Stimulated activated effector memory CD8-positive, alpha-beta T cell treated with anti-CD3 and anti-CD28 coated beads, Interleukin-12 subunit alpha, Interleukin-12 subunit beta, amount 100 ng/mL, for 72 hours (primary cell): ENCODE measurements at places on chromosomes 7 and 10.

DNA sequence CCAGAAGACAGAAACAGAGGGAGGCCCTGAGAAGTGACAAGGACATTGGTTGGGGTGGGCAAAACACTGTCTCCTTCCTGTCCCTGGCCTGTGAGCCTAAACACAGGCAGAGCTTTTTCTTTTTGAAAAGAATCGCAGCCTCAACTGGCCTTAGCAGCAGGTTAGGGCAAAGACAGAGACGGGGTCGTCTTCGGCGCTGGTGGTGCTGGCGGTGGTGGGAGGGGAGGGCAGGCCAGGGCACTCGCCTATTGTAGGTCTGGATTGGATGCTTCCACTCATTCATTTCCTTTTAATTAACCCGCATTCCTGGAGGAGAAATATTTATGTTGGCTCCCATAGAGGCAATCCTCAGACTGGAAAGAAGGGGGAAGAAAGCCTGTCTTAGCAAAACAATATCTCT lies 22.6 kb downstream of the WNT8B start:
- DNase-seq: no peak

GRCh38 chr7:116673457-116673865 lies 1.5 kb downstream of the MET start:
- DNase-seq: no peak

GRCh38 chr7:108598914-108599580 lies 29.4 kb downstream of the DNAJB9 start:
- no peak for DNase-seq

DNA sequence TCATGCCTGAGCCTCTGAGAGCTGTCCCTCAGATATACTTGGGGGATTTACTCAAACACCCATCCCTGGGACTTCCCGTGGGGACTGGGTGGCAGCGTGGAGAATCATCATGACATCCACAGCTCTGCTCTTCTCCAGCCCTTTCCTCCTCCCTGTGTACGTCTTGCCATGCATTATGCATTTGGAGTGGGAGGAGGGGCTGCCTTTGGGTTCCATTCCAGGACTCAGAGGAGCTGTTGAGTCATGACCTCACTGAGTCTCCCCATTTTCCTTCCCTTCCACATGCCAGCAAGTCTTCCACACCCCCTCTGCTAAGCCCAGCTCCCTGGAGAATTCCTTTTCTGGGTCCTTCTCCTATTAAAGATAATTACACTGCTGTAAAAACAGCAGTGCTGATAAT lies 480.7 kb downstream of the SORCS3 start:
- DNase-seq: no peak

GRCh38 chr10:104580321-104580720 lies 60.8 kb upstream of the SORCS3 start:
- no peak for DNase-seq

DNA sequence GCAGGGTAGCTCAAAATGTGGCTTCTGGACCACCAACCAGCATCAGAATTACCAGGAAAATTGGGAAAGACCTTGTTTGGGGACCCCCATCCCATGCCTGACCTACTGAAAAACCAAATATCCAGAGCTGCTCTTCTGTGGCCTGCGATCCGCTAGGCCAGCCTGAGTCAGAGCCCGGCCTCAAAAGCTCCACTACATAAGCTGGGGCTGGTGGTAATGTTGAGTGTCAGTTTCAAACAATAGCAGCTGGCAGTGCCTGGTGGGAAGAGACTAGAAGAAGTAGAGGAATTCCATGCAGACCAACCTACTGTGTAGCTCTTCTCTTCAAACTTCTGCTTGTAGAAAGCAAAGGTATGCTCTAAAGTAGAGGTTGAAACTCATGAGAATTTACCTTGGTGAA lies 52.0 kb downstream of the KLRG2 start:
- no peak for DNase-seq

DNA sequence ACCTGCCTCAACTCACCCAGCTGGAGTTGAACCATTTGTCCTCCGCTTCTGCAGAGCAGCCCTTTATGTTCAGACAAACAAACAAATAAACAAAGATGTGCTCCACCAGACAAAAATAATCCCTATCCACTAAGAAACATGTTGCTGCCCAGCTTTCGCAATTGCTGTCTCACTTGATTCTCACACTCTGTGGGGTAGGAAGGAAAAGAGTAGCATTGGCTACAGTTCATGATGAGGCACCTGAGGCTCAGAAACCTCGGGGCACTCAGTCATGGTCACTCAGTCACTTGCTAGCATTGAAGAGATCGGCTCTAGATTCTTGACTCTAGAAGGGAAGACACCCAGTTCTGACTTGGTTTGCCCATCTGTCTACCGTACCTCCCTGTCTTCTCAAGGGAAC lies 88.0 kb upstream of the ZMIZ1 start:
- DNase-seq: no peak

DNA sequence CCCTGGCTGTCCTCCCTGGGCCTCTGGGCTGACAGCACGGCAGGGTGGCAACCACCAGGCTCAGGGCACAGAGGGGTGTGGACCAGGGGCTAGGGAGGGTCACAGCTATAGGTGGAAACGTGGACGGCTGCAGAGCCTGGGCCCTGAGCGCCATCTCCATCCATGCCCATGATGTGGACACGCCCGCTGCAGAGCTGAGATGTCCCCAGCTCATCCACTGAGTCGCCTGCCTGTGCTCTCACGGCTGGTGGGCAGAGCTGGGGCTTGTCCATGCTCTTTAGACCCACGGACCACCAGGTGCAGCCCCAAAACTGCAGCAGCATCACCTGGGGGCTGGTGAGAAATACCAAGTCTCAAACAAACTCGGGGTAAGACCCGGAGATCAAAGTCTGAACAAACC lies 16.1 kb downstream of the TECPR1 start:
- no peak for DNase-seq

- DNase-seq: no peak
Observed at GRCh38 chr10:13681960-13682359, 95.2 kb downstream of the PRPF18 start.

GRCh38 chr7:43768201-43768886 lies 9.9 kb downstream of the BLVRA start:
- DNase-seq: no peak

GRCh38 chr10:61635471-61635870 lies 27.3 kb upstream of the CABCOCO1 start:
- DNase-seq: no peak

GRCh38 chr10:114285961-114286441 lies 46.9 kb downstream of the VWA2 start:
- DNase-seq: no peak

- no peak for DNase-seq
Observed at GRCh38 chr7:46220066-46220630, 299.1 kb upstream of the IGFBP3 start.

DNA sequence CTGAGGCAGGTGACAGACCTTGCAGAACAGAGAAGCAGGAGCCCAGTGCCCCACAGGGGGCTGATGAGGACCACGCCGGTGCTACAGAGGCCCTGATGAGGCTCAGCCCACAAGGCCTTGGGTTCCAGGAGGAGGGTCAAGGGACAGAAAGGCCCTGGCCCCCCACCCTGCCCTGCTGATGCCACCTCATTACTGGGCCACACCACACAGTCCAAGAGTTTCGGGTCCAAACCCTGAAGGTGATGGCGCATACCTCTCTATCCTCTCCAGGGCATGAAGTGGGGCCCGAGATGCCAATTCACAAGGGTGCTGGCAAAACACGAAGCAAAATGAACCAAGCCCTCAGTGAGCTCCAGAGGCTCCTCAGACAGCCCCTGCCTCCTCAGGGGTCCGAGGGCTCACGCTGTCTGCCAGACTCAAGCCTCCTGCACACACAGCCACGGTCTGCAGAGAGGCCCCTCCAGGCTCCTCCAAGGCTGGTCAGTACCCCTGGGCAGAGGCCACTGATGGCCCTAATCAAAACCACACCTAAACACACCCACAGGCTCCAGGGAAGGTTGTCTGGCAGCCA lies 32.3 kb downstream of the RASGEF1A start:
- DNase-seq: peak; percentile 45

DNA sequence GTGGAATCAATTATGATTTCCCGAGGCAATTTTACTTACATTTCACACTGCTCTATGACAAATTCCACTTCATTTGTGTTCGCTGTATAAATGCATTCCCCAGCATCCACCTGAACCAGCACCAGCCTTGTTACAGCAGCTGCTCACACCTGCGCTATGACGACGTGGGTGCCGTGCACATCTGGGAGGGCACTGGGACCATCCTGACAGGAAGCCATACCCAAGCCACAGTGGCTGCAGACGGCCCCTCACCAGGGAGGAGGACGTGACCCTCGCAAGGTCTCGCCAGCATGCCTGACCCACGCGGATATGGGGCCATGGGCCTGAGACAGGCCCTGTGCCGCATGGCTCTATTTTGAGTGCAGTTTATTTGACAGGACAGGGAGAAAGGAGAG lies 201.3 kb downstream of the MAD1L1 start:
- no peak for DNase-seq

DNA sequence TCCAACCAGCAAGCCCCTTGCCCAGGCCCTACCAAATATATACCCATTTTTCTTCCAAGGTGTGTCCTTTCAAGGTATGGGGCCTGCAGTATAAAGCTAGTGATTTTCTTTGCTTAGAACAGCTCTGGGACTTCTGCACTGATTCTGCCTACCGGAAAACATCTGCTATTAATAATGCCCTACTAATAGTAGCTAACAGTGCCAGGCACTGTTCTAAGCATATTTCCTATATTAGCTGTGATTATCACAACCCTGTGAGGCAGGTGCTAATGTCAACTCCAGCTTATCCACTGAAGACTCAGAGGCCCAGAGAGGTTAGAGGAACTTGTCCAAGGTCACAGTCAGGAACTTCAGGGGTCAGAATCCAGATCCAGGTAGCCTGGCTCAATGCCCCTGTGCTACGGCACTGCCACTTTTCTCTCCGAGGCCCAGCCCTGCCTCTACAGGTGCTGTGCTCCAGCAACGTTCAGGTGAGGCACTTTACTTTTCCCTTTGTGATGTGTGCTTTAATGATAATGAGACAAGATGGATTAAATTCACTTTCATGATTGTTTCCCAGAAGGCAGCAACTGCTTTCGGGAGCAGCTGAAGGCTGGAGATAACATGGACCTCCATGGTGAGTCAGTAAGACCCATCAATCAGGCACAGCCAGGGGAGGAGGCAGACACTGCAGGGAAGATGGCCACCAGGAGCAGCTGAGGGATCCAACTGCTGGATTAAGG lies 26.7 kb downstream of the TAS2R41 start:
- no peak for DNase-seq

GRCh38 chr10:108060246-108060645 lies 895.7 kb upstream of the SORCS1 start:
- no peak for DNase-seq

DNA sequence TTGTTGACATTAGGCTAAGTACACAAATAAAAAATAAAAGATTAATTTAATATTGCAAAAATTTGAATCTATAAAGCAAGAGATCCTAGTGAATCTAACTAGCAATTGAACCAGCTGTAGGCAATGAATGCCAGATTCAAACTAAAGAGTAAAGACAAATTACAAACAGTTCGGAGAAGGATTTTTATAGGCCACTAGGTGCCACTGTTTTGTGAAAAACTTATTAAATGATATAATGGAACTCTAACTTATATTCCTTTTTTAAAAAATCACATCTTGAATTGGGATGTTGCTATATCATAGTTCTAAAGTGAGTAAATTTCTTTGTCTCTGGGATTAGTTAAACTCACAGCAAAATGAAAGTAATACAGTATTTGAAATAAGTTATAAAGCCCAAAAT lies 39.1 kb upstream of the GNAI1 start:
- DNase-seq: no peak

DNA sequence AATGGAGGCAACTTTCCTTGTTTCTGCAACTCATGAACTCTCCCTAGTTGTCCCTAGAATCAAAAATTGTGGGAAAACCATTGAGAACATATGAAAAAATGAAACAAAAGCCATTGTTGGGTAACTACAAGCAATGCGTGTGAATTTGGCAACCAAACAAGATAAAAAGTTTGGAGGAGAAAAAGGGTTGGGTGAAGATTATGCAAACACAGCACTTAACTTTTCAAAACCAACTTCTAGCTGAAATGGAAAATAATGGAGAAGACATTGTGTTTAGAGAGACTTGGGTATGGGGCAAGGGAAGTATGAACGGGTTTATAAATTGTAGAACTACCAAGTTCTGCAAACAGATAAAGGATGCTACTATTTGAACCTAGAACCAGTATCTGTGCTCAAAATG lies 89.0 kb upstream of the SVIL start:
- no peak for DNase-seq

- DNase-seq: no peak
Observed at GRCh38 chr10:69994262-69994661, 58.4 kb upstream of the MACROH2A2 start.
